Central memory CD8-positive, alpha-beta T cell (primary cell): ENCODE measurements at places on chromosomes 13 and 19.

DNA sequence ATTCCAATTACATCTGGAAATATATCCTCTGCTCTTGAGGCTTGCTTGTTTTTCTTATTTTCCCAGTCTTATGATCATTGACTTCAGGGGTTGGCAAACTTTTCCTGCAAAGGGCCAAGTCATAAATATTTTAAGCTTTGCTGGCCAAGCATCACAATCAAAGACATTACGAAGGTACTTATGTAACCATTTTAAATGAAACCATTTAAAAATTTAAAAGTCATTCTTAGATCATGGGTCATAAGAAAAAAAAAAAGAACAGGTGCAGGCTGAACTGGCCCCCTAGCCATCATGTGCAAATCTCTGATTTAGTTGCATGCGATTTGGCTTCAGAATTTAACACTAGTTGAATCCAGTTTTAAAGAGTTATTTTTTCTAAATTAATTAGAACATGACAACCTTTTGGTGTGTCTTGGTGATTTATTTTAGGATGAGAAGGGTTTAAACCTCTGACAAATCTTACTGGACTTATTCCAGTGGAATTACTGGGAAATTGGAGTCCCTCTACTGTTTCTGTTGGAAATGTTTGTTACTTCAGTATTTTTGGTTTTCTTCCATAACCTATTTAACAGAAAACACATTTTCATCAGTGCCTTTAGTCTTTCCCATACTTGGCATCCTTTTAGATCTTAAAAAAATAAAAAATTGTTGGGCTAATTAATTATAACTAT is 148.1 kb downstream of the NHLRC3 start:
- H3K27me3 ChIP-seq, result peaks cover 11% of the 10 kb centered on the region
- H3K4me1 ChIP-seq, result no peaks in the 10 kb centered on the region
- DNase-seq, result no peak
- H3K4me3 ChIP-seq, result no peak overlapping the region
- no peak overlapping the region for H3K27ac ChIP-seq
- no peaks in the 10 kb centered on the region for H3K36me3 ChIP-seq

GRCh38 chr13:51003642-51004041 is 94.1 kb downstream of the RNASEH2B start:
- H3K27me3 ChIP-seq, result peaks cover 45% of the 10 kb centered on the region
- no peak for DNase-seq
- no peak overlapping the region for H3K4me3 ChIP-seq
- no peaks in the 10 kb centered on the region for H3K36me3 ChIP-seq
- H3K27ac ChIP-seq, result no peak overlapping the region
- no peaks in the 10 kb centered on the region for H3K4me1 ChIP-seq

GRCh38 chr19:5166262-5166661 is 174.3 kb downstream of the PTPRS start:
- H3K4me3 ChIP-seq, result no peak overlapping the region
- H3K4me1 ChIP-seq, result no peaks in the 10 kb centered on the region
- DNase-seq, result no peak
- H3K27me3 ChIP-seq, result peaks cover 19% of the 10 kb centered on the region
- H3K27ac ChIP-seq, result no peak overlapping the region

DNA sequence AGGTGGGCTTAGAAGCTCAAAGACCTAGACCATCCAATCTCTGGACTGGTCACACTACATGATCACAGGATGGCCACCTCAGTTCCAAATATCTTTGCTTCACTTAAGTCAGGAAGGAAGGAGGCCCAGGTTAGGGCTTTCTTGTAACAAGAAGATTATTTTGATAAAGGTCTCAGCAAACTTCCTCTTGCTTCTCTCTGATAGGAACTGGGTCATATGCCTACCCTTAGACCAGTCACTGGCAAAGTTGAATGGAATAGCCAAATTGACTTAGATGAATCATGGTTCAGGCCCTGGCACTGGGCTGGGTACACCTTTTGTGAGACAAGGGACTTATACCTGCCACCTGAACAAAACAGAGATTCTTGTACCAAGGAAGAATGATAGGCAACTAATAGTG is 11.0 kb downstream of the FRY start:
- H3K36me3 ChIP-seq, result no peaks in the 10 kb centered on the region
- no peak overlapping the region for H3K27ac ChIP-seq
- peaks cover 2% of the 10 kb centered on the region for H3K27me3 ChIP-seq
- H3K4me3 ChIP-seq, result no peak overlapping the region
- H3K4me1 ChIP-seq, result no peaks in the 10 kb centered on the region

DNA sequence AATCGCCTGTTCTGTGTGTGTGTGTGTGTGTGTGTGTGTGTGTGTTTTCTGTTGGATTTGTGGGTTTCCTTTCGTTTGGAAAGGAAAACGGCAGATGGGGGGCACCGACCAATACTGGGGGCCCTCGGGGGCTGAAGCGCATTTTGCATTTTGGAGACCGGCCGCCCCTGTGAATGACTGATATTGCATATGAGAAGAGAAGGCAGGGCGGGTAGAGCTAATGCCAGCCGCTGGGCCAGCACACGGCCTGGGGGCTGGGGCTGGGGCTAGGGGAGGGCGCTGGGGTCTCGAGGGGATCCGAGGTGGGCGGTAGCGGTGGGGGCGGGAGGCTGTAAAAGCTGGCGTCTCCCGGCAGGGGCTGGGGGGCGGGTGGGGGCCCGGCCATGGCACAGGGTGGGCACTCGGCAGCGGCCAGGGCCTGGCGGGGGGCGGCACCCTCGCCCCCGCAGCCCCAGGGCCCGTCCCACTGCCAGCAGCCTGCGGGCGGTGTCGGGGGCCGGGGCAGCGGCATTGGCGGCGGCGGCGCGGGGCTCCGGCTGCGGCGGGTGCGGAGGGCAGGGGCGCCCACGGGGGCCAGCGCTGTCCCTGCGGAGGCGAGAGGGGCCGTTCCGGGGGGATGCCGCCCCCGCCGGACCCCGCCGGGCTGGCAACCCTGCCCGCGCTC is 11.2 kb downstream of the ANO8 start:
- no peak for DNase-seq
- H3K4me1 ChIP-seq, result peaks cover 7% of the 10 kb centered on the region
- H3K36me3 ChIP-seq, result peaks cover 20% of the 10 kb centered on the region
- peak overlapping the region; percentile 64 for H3K27ac ChIP-seq

GRCh38 chr19:970695-971094 is 13.4 kb upstream of the WDR18 start:
- no peak for DNase-seq
- no peaks in the 10 kb centered on the region for H3K4me1 ChIP-seq
- peaks cover 12% of the 10 kb centered on the region for H3K36me3 ChIP-seq
- H3K4me3 ChIP-seq, result no peak overlapping the region
- H3K27me3 ChIP-seq, result no peaks in the 10 kb centered on the region
- peak overlapping the region; percentile 76 for H3K27ac ChIP-seq

DNA sequence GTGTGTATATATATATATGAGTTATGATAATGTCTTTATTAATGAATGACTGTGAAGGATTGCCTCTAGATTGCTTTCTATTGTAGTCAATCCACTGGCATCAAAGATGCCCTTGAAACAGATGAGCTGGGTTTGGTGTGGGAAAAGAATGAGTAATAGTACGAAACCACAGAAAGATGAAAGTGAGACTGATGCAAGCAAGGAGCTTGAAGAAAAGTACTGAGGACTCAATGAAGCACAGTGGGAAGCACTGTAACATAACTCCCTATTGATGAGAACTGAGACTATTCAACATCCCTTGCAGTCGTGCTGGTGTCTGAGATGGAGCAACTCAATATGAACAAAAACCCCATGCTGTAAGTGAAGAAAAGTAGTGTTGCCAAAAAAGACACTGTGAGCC is 1794.2 kb downstream of the SLITRK5 start:
- H3K36me3 ChIP-seq, result no peaks in the 10 kb centered on the region
- H3K4me3 ChIP-seq, result no peak overlapping the region
- no peaks in the 10 kb centered on the region for H3K27me3 ChIP-seq
- no peaks in the 10 kb centered on the region for H3K4me1 ChIP-seq
- H3K27ac ChIP-seq, result no peak overlapping the region
- no peak for DNase-seq

- no peaks in the 10 kb centered on the region for H3K27me3 ChIP-seq
- DNase-seq, result no peak
- H3K36me3 ChIP-seq, result peaks cover 32% of the 10 kb centered on the region
- peak overlapping the region; percentile 92 for H3K27ac ChIP-seq
These were observed 35.6 kb downstream of the RASA3 start for GRCh38 chr13:114096811-114097211.

- no peak overlapping the region for H3K4me3 ChIP-seq
- H3K27ac ChIP-seq, result no peak overlapping the region
- no peaks in the 10 kb centered on the region for H3K4me1 ChIP-seq
These were observed 162.1 kb upstream of the TMTC4 start for GRCh38 chr13:100836711-100837110.

GRCh38 chr13:51818781-51819511 is 15.0 kb upstream of the DHRS12 start:
- peak overlapping the region; percentile 36 for H3K4me3 ChIP-seq
- DNase-seq, result no peak
- H3K36me3 ChIP-seq, result peaks cover 7% of the 10 kb centered on the region
- H3K27ac ChIP-seq, result peak overlapping the region; percentile 87
- H3K27me3 ChIP-seq, result no peaks in the 10 kb centered on the region

DNA sequence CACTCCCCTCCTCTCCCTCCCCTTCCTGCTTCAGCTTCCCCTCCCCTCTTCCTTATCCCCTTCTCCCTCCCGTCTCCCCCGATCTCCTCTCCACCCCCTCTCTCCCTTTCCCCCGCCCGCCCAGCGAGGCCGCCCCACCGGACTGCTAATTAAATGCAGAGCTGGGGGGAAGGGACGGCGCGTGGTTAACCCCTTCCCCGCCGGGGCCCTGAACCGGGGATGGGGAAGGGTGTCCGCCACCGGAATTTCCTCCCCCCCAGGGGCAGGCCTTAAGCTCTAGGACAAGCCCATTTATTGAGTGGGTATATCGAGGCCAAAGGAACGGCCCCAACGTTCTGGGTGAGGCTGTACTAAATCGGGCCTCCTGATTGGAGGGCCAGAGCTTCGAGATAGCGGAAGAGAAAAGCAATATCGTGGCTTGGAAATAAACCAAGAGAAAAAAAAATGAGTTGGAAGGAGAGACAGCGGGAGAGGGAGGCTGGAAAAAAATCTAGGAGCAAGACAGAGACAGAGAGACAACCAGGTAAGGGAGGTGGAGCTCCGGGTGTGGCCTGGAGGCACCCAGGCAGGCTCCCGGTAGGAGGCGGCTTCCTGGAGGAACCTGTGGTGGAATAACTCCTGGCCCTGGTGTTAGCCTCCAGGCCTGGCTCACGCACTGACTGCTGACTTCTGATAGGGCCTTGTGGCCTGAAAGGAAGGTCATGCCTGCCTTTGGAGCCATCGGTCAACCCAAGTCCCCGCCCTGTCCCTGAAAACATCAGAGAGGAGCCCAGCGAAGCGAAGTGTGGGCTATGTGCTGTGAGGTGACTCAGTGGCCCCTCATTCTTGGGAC is 11.6 kb upstream of the JUND start:
- H3K27me3 ChIP-seq, result no peaks in the 10 kb centered on the region
- no peak for DNase-seq
- peak overlapping the region; percentile 86 for H3K4me3 ChIP-seq
- peaks cover 62% of the 10 kb centered on the region for H3K4me1 ChIP-seq
- H3K27ac ChIP-seq, result peak overlapping the region; percentile 93
- peaks cover 12% of the 10 kb centered on the region for H3K36me3 ChIP-seq

DNA sequence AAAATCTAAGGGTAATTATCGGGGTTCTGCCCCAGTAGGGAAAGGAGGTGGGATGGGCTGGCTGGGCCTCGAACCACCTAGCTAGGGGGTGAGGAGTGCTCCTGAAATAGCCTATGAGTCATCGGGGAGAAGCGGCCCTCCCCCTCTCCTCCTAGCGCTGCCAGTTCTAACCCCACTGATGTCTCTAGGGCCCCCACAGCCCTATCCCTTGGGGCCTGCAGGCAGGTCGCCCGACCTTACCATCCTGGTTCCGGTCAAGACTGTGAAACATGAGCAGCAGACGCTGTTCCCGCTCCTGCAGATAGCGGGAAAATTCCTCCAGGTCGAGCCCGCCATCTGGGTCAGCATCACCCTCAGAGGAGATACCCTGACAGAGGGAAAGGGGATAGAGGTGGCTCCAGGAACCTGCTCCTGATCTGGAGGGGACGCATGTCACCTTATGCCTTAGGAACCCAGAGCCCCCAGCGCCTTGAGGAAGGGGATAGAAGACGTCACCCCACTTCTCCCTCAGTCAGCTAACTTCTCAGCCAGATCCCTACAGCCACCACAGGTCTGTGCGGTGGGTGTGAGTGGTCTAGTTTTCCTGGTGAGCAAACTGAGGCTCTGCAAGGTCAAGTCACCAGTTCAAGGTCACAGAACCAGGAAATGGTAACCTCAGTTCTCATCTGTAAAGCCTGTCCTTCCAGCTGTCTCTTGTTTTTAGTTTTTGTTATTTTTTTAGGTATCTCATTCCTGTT is 1.5 kb downstream of the SLC25A23 start:
- H3K36me3 ChIP-seq, result peaks cover 14% of the 10 kb centered on the region
- peaks cover 26% of the 10 kb centered on the region for H3K4me1 ChIP-seq
- H3K27me3 ChIP-seq, result no peaks in the 10 kb centered on the region
- no peak for DNase-seq
- H3K27ac ChIP-seq, result peak overlapping the region; percentile 83

DNA sequence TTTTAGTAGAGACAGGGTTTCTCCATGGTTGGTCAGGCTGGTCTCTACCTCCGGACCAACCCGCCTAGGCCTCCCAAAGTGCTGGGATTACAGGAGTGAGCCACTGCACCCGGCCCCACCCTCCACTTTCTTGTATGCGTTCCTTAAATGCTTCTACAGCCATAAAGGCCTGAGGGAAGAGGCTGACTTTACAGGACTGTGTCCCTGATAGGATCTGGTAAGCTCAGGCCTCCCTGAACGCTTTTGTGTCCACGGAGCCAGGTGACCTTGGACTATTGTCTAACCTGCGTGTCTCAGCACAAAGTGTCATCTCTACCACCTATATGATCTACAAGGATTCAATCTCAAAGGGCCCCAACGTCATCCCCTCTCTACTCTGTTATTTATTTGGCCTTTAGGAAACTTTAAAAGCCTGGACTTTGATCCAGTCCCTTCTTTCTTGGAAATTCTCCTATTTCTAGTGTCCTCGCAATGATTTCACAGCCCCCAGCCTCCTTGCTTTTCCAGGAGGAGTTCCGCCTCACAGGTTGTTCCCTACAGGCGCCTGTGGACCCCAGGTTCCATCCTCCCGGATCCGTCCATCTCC is 701 bp downstream of the ZNF552 start:
- H3K4me3 ChIP-seq, result peak overlapping the region; percentile 97
- no peak for DNase-seq
- peaks cover 53% of the 10 kb centered on the region for H3K4me1 ChIP-seq
- peaks cover 27% of the 10 kb centered on the region for H3K36me3 ChIP-seq
- peak overlapping the region; percentile 97 for H3K27ac ChIP-seq
- H3K27me3 ChIP-seq, result no peaks in the 10 kb centered on the region

GRCh38 chr19:44557933-44558332 is 28.5 kb upstream of the CEACAM20 start:
- H3K36me3 ChIP-seq, result no peaks in the 10 kb centered on the region
- DNase-seq, result no peak
- H3K27ac ChIP-seq, result no peak overlapping the region
- H3K4me1 ChIP-seq, result no peaks in the 10 kb centered on the region

GRCh38 chr19:29796173-29796573 is 15.6 kb upstream of the CCNE1 start:
- no peaks in the 10 kb centered on the region for H3K36me3 ChIP-seq
- H3K27me3 ChIP-seq, result peaks cover 10% of the 10 kb centered on the region
- H3K27ac ChIP-seq, result no peak overlapping the region

- H3K4me1 ChIP-seq, result peaks cover 38% of the 10 kb centered on the region
- H3K27ac ChIP-seq, result peak overlapping the region; percentile 98
- DNase-seq, result no peak
- no peaks in the 10 kb centered on the region for H3K27me3 ChIP-seq
- peak overlapping the region; percentile 95 for H3K4me3 ChIP-seq
- peaks cover 25% of the 10 kb centered on the region for H3K36me3 ChIP-seq
These were observed 2.1 kb downstream of the ZNF91 start for GRCh38 chr19:23393121-23393520.

GRCh38 chr13:100892981-100893380 is 218.4 kb upstream of the TMTC4 start:
- no peak overlapping the region for H3K27ac ChIP-seq
- DNase-seq, result no peak
- no peaks in the 10 kb centered on the region for H3K36me3 ChIP-seq
- H3K27me3 ChIP-seq, result peaks cover 29% of the 10 kb centered on the region
